ENCODE measurements at places on chromosomes 16 and 17.

DNA sequence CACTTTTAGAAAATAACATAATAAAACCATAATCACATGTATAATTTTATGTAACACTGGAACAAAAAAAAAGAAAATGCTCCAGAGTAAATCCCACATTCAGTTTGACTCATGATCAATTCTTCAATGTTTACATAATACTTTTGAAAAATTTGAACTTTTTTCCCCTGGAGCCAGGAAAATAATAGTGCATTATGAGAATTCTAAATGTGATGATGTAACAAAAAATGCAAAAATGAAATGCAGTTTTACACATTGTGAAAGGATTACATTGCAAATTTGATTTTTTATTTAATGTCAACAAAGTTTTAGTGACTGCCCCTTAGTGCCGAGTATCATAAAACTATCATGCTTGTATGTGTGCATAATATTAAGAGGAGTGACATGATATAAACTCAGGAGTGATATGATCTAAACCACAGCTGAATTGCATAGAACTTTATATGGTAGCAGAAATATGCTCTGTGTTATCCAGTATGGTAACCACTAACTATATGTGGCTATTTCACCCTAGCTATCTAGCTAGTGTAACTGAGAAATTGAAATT is 238.2 kb downstream of the CDH8 start:
- DNase-seq = no peak

- peak; percentile 90 for DNase-seq
Measured at GRCh38 chr16:57899771-57900661, 70.9 kb downstream of the CNGB1 start.

GRCh38 chr16:86557587-86557986 is 2.6 kb upstream of the MTHFSD start:
- DNase-seq = no peak

- no peak for DNase-seq
Measured at GRCh38 chr16:58057784-58058183, 32.2 kb downstream of the MMP15 start.

DNA sequence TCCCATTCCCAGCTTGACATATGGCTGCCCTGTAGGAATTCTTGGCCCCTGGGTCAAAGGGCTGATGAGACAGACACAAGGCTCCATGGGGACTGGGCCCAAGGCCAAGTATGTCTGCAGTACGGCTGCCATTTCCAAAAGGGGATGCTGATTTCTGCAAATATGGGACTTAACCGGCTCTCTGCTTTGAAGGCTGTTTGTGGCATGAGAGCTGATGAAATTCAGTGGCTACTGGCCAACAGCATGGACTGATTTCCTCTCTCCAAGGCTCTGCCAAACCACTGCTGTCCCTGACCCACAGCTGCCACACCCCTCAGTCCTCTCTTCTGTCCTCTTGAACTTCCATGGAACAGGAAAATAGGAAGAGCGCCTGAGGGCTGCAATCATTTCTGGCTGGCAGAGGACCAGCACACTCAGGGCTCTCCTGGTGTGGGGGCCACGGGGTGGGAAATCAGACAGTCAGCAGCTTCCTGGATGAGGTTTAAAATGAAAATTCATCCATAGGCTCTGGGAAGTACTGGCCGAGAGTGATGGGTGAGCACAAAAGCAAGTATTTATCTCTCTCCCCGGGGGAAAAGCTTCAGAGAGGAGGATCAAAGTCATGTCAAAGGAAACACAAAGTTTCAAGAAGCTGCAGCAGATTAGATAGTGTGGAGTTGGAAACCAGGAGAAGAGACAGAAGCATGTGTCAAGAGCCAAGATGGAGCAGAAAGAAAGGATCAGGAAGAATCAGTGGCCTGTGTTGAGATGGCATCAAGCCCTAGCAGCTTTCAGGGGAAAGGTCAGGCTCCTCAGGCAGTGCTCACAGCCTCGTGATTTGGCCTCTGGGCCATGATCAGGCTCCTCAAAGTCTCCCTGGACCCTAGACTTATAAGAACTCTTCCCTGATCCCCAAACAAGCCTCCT is 64.1 kb upstream of the SREBF1 start:
- DNase-seq = no peak

GRCh38 chr16:51666821-51667220 is 515.8 kb upstream of the SALL1 start:
- no peak for DNase-seq

- DNase-seq = no peak
Measured at GRCh38 chr16:81925016-81925415, 86.3 kb downstream of the SDR42E1 start.

DNA sequence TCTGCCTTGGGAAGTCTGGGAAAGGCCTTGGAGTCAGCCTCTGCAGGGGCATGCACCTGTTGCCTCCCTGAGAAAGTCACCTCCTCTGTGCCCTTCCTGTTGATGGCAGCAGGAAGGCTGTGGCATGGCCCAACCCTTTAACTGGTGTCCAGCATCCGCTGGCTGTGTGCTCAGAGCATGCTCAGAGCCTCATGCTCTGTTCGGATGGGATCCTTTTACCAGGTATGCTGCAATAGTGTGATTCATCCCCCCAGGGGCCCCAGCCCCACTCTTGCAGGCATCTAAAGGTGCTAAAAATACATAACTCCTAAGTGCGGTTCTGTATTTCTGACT is 24.9 kb downstream of the KLHL36 start:
- DNase-seq = peak; percentile 58

DNA sequence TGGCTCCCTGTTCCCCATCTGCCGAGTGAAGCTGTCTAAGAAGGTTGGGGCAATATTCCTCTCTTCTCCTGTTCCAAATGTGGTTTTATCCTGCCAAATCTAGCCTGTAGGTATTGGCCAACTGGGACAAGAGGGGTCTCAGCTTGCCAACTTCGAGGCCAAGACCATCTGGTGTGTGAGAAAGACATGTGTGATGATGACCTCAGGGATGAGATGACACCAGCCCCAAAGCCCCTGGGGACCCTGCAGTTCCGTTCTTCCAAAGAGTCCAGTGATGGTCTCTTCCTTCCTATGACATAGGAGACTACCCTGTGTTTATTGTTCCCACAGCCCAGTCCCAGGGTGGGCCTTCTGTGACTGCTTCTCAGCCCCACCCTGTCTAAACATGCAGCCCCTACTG is 34.8 kb upstream of the ADAMTS18 start:
- peak; percentile 32 for DNase-seq

DNA sequence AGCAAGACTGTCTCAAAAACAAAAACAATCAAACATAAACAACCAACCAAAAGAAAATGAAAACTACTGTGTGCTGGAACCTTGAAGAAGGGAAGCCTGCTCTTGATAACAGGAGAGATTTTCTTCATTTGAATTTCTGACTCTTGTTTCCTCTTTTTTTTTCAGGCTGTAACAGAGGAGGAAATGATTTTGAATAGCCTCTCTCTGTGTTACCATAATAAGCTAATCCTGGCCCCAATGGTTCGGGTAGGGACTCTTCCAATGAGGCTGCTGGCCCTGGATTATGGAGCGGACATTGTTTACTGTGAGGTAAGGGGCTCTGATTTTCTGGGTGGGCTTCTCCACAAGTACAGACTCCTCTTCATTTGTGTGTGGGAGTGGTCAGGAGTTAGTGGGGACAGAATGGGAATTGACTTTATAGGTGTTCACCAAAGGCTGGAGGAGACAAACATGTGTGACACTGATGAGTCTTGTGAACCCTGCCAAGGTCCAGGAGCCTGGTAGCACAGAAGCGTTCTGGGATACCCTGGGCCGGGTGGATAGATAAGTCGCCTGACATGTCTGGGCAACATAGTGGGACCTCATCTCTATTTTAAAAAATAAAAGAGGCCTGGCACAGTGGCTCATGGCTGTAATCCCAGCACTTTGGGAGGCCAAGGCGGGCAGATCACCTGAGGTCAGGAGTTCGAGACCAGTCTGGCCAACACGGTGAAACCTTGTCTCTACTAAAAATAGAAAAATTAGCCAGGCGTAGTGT is 14.9 kb downstream of the DUS2 start:
- DNase-seq = peak; percentile 89

- peak; percentile 72 for DNase-seq
Measured at GRCh38 chr16:14489460-14489859, 140.6 kb downstream of the PARN start.

DNA sequence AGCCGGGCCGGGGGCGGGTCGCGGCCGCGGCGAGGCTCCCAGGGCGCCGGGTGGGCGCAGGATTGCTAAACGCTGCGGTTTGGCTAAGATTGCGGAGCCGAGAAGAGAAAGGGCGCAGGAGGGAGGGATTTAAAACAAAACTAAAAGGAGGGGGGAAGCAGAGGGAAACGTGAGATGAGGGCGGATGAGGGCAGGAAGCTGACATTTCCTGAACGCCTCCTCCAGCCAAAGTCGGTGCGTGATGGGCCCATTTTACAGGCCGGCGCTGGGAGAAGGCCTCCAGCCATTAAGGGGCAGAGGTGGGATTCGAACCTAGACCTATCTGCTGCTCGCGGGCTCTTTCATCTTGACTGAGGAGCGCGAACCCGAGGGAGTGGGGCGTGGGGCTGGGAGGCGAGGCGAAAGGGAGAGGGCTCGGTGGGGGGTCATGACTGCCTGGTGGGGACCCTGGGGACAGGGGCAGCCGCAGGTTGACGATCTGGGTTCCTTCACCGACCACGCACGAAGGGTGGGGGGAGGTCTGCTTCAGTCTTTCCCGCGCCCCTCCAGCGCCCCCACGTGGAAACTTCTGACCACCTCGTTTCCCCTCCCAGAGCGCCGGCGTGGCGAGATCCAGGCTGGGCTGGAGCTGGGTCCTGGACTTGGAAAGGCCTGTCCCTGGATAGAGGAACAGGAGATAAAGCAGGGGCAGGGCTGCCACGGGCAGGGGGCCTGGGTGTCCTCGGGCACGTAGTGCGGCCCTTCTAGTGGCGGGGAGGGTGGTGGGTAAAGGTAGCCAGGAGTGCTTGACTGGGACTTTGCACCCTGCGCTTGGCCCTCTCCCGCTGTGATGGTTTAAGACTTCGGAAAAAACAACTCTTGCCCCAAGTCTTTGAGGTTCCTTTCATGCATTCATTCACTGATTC is 3.8 kb upstream of the TAC4 start:
- peak; percentile 69 for DNase-seq
